ENCODE measurements at places on chromosomes 3 and 15. TPM values are rescaled to one million over a fixed set of nuclear protein-coding genes. Genes with fewer than 3 reads are reported as not detected.

LRRC49 gene
- 6.9 TPM for polyA plus RNA-seq

BAHD1 gene
- 11.2 TPM for polyA plus RNA-seq

DNA sequence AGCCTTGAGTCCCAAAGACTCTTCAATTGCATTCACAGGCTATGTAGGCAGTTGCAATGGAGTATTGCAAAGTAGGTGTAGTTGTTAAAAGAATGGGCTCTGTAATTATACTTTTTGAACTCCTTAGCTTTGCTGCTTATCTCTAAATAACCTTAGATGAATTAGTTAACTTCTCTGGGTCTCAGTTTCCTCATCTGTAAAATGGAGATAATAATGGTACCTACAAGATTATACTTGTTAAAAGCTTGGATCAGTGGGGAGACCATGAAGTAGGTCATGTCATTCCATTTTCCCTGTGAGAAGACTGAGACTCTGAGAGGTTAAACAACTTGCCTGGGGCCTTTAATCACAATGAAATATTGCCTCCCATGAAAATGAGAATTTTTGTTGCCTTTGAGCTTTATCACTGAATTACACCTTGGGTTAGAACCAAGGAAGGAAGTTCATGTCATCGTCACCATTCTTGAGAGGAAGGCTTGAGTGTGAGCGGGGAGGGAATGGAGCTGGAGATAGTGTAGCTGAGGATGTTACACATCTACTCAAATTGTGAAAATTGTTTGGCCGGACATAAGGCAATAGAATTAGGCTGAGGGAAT lies 38.1 kb downstream of the CTDSPL start:
- DNase-seq, result no peak

DNA sequence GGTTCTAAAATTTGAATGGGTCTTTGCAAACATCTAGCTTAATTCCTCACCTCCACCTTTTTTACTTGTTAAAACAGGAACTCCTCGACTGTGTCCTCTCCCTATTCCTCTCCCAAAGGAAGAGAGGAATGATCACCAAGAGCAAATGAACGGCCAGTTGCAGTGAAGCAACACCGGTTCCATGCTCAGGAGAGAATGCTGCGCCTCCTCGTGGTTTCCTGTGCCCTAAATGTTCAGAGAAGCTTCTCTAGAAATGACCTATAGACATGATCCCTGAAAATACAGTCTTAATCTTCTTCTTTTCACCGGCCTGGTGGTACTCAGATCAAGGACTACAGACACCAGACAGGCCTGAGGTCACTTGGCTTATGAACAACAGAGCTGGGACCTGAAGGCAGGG lies 65.1 kb upstream of the GUCA1C start:
- peak; percentile 32 for DNase-seq

CMTM8 gene
- 22.2 TPM for polyA plus RNA-seq

CAMKV gene
- 38.3 TPM for polyA plus RNA-seq

PPARG gene
- not detected for polyA plus RNA-seq

- no peak for DNase-seq
Measured at GRCh38 chr3:167709690-167710089, 25.0 kb downstream of the PDCD10 start.

DNA sequence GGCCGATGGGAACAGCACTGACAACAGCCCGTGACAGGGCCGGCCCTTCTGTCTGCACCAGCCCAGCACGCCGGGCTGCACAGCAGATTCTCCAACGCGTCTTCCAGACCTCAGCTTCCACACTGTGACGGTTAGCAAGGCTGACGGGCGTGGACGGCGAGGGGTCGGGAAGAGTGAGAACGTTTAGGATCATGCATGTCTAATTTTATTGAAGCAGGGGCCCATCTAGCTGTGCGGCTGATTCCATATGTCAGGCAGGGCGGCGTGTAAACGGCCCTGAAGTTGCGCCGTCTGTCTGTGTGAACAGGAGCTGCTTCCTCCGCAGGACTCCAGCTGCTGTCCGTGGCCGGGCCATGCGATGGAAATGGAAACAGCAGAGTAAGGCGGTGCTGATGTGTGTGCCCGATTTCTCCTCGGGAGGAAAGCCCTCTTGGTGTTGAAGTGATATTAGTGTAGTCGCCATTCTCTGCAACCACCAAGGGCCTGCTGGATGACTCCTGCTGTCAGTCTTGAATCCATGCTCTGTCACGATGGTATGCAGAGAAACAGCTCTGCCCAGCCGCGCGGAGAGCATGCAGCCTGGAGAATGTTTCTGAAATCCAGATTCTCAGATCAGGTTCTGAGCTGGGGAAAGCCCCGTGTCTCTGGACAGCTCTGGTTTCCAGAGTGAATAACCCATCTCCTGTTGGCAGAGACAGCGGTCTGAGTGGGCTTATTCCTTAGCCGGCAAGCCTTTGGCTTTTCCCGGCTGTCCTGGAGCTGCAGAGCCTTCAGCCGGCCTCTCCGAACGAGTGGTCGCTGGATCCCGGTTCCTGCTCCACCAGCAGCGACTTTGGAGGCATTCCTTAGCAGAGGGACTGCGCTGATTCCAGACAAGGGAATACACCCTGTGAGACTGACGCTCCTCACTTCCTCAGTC lies 158.1 kb upstream of the UBE3A start:
- DNase-seq, result peak; percentile 10

RASGRF1 gene
- polyA plus RNA-seq, result 0.05 TPM

DNA sequence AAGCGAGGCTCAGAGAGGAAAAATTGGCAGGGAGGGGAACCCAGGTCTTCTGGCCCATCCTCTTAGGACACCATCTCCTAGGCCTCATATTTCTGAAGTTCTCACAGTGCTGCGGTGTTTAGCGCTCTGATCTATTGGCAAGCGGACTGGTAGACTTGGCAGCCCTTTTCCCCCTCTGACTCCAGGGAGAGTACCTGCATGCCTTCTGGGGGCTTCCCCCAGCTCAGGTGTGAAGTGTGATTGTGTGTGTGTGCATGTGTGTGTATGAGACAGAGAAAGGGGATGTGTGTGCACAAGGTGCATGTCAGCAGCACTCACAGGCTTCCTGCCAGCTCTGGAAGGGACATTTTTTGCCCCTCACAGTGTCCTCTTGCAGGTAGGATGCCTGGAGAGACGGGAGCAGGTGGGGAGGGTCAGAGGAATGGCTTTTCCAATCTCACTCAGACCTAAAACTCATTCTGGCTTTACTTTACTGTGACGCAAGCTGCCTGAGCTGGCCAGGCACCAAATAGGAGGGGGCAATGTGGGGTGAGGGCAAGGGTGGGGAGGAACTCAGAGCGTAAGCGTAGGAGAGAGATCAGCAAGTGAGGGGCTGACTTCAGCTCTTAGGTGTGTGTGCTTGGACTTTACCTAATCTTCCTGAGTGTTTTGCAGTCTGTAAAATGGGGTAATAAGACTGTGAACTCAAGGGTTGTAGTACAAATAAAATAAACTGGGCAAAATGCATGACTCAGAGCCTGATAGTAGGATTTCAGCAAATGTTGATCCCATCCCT lies 4.0 kb upstream of the IL17RE start:
- no peak for DNase-seq

DNA sequence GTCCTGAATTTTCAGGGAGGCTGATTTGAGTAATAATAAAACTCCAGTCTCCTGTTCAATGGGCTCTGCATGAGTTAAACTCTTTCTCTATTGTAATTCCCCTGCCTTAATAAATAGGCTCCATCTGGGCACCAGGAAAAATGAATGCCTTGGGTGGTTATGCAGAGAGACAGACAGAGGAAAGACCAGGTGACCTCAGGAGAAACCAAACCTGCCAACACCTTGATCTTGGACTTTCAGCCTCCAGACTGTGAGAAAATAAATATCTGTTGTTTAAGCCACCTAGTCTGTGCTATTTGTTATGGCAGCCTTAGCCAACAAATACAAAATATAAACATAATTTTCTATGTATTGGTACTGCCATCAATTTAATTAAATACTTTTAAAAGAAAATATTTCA lies 64.8 kb upstream of the RAP2B start:
- DNase-seq, result no peak

GNAT1 gene
- not detected for polyA plus RNA-seq

Data from GM23338 (cell line).